ENCODE measurements at places on chromosomes 4 and X.

GRCh38 chr4:7335344-7336066, 99.2 kb downstream of the PSAPL1 start:
- DNase-seq: peak; percentile 35

DNA sequence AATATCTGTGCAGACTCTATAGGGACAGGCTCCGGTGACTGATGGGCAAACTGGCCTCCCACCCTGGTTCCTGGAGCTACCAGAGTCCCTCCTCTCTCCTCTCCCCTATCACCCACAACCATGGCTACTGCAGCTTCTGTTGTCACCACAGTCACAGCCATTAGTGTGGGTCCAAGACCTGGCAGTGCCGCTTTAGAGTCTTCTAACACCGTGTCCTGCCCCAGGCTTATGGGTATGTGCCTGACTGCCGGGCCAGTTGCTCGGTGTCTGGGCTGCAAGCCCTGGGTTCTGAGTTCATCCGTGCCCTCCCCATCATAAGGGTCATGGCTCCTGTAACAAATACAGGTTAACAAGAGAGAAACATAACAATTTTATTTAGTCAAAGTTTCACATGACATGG, 85.4 kb downstream of the FNIP2 start:
- DNase-seq: no peak

DNA sequence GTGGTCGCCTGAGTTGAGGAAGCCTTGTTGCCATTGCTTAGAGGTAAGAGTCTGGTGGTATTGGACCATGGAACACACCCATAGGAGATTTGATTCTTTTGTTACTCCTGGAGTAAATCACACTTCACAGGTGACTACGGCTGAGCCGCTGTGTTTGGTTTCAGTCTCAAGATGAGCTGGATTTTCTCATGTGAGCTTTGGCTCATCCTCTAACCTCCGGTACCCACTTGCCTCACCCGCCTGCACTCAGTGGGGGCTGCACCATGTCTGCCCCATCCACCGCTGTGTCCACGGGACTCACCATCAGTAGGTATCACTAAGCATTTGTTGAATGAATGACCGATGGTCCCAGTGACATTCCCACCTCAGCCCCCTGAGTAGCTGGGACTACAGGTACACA, 52.7 kb downstream of the HTT-AS start:
- DNase-seq: no peak

- no peak for DNase-seq
These were observed 27.6 kb downstream of the MCF2 start for GRCh38 chrX:139680356-139680755.

DNA sequence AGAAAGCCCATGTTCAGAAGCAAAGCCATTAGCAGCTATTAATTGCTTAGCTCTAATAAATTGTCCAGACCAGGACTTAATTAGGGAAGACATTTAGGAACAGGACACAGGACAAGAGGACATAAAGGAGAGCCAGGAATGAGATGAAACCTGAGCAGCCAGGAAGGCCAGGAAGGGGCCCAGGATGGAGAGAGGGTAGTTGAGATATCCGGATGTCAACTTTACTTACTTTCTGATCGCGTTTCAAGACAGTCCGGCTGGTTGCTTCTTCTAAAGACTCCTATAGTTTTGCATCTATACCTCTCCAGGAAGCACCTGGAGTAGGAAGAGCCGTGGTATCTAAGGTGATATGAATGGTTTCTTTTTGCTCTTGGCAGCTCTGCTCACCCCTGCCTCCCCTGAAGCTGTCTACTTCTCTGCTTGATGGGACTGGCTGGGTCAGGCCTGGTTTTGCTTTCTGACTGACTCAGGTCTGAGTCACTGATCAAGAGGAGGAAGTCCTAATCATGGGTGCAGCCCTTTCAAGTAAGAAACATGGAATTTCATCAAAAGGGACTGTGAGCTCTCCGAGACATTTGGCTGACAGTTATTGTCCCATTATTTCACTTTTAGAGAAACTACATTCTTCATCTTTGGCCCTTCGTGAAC, 733.3 kb downstream of the RPA4 start:
- no peak for DNase-seq

GRCh38 chr4:128812442-128813235, 3.1 kb downstream of the JADE1 start:
- DNase-seq: no peak

GRCh38 chr4:6694177-6694901, 661 bp downstream of the S100P start:
- no peak for DNase-seq

- no peak for DNase-seq
These were observed 126.8 kb downstream of the KLHL8 start for GRCh38 chr4:87093443-87094123.

DNA sequence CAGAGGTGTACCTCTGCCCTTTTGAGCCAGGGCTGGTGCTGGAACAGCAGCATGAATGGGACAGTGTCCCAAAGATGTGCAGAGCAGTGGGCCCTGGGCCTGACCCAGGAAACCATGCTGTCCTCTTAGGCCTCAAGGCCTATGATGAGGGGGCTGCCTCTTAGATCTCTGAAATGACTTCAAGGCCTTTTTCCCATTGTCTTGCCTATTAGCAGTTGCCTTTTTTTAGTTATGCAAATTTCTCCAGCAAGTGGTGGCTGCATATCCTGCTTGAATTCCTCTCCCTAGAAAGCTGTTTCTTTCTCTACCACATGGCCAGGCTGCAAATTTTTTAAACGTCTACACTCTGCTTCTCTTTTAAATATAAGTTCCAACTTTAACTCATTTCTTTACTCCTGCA, 160.3 kb downstream of the CFAP299 start:
- DNase-seq: no peak

DNA sequence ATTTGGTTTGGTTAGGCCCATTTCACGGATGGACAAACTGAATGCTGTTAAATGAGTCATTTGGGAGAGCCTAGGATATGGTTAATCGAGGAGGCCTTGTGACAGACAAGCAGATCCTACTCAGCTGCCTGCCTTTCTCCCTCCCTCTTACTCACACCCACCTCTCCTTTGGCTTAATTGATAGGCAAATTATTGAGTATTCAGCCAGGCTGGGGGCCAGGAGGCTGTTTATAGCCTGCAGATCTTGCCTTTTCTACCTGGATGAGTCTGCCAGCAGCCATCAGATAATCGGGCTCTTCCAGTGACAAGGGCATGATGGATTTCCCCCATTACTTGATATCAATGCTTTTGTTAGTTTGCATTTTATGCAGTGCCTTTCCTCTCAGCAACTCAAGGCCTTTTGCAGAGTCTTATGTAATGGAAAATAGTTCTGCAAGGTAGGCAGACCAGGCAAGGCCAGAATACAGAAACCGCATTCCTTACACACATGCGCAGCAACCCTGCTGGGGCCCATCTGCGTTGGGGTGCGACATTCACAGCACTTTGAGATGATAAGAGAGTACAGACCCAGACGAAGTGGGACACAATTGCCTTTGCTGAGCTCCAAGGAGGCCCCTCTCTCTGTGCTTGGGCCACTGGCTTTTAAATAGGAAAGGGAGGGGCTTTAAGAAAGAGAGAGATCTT, 96.2 kb upstream of the ATP6AP2 start:
- no peak for DNase-seq

GRCh38 chr4:26380740-26381139, 59.9 kb downstream of the RBPJ start:
- DNase-seq: no peak
